ENCODE measurements at places on chromosomes 2 and 18.

DNA sequence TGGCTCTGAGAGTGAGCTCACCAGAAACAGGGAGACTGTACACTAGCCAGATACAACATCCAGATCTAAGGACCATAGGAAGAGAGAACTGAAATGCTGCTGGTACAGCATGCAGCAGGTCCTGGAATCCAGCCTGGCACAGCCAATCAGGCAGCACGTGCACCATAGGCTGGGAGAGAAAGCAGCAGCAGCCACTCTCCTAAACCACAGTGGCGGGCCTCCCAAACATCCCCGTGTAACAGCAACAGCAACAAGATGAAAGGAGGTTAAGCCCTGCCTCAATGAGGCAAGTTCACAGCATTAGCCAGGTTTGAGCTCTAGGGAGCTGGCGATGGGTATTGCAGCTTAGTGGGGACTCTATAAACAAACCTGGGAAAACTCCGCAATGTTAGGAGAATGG is 192.0 kb downstream of the EPHA4 start:
- DNase-seq = no peak

DNA sequence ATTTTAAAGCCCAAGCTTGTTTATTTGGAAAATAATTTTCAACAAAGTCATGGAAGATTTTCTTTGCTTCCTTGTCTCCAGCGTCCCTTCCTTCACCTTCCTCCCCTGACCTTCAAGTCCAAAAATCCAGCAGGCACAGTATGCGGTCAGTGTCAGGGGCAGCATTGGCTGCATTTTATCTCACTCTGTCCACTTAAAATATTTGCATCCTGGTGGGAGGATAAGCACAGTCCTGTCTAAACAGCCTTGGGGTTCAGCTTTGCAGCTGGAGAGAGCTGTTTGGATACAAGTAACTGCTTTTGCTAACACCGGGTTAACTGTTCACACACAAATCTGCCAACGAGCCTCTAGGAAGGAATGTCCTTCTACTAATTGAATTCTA is 318.1 kb downstream of the PDE11A start:
- DNase-seq = no peak

DNA sequence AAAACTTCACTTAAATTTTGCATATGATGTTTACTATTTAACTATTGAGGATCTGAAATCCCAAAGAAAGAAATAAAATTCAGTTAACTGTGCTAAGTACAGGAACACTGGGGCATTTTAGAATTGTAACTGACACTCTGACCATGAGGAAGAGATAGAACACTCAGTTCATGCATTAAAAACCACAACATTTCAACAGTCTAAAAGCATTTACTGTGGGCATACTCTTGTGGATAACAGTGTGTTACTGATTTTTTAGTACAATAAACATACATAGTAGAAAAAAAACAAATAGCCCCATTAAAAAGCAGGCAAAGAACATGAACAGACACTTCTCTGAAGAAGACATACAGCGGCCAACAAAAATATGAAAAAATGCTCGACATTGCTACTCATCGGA is 1122.7 kb upstream of the PIK3C3 start:
- DNase-seq = no peak

DNA sequence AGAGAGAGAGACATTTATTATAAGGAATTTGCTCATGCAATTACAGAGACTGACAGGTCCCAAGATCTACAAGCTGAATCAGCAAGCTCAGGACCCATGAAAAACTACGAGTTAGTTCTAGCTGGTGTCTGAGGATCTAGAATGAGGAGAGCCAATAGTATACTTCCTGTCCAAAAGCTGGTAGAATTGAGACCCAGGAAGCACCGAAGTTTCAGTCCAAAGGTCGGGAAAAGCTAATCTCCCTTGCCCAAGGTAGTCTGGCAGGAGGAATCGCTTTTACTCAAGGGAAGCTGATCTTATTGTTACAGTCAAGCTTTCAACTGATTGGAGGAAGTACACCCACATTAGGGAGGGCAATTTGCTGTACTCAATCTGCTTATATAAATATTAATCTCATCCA is 389.6 kb downstream of the ADCYAP1 start:
- DNase-seq = no peak

GRCh38 chr2:240358080-240358479 is 77.4 kb upstream of the GPC1 start:
- DNase-seq = no peak

DNA sequence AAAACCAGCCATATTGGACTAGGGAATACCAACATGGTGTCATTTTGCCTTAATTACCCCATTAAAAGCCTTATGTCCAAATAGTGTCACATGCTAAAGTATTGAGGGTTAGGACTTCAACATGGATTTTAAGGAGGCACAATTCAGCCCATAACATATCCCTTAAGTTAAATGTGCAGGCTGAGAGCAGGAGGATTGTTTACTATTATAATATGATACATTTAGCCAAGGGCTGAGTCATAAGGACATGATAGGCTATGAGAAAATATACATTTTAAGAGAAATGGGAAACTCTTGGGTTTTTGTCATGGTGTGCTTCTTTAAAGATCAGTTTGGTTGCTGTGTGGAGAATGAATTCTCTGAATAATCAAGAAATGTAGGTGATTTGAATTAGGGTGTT is 136.8 kb downstream of the RDH14 start:
- DNase-seq = no peak

GRCh38 chr18:77199707-77200106 is 49.9 kb upstream of the GALR1 start:
- no peak for DNase-seq
